Natural killer cell (primary cell): ENCODE measurements at places on chromosomes 1 and 21.

DNA sequence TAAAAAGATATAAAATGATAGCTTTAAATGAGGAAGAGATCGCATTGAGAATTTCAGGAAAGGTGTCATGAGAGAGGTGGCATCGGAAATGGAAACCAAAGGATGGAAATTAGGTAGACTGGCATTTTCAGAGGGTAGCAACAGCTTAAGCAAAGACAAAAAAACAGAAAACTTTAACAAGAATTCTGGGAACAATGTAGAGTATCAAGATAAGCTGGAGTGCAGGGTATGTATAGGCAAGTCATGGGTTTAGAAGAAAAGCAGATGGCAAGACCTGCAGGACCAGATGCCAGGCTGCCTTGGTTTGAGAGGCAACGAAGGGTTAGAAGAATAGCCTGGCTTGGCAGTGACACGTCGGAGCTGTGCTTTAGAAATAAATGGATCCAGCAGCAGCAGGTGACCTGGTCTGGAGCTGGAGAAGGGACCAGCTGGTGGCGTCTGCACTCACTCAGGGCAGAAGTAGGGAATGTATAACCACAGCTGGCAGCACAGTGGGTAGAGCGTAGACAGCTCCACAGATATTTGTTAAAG, 149.4 kb upstream of the TIAM1 start:
- no peak for DNase-seq

DNA sequence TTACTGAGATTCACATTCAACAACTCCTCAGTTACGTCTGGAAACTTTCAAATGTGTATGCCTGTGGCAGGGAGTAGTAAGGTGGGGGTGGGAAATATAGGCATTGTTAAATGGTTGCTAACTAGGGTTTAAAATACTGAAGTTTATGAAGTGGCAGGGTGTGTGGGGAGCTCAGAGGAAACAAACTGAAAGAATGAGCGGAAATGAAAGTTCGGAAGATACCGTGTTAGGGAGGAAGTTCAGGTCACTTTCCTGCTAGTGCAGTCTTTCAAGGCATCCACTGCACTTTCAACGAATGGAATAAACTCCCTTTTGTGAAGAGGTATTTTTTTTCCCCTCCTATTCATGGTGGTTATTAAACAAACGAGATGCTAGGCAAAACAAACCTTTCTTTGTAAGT, 19.7 kb downstream of the SYNJ1 start:
- DNase-seq: no peak

- peak; percentile 82 for DNase-seq
Measured at GRCh38 chr1:110674337-110675059, at the start of gene KCNA3. KCNA3 (minus strand) TSS chr1:110674940; CDS start chr1:110674809, 131 bp downstream.

GRCh38 chr1:67134695-67135094, at the start of gene C1orf141:
C1orf141 (minus strand) TSS chr1:67134970; CDS start chr1:67127240, 7,730 bp downstream.
- peak; percentile 53 for DNase-seq

GRCh38 chr1:56838759-56839158, 15.8 kb upstream of the C8A start:
- DNase-seq: no peak

GRCh38 chr1:92961131-92961895, at the start of gene DIPK1A:
DIPK1A (minus strand) TSS chr1:92961462; CDS start chr1:92961429, 33 bp downstream.
- peak; percentile 78 for DNase-seq

DNA sequence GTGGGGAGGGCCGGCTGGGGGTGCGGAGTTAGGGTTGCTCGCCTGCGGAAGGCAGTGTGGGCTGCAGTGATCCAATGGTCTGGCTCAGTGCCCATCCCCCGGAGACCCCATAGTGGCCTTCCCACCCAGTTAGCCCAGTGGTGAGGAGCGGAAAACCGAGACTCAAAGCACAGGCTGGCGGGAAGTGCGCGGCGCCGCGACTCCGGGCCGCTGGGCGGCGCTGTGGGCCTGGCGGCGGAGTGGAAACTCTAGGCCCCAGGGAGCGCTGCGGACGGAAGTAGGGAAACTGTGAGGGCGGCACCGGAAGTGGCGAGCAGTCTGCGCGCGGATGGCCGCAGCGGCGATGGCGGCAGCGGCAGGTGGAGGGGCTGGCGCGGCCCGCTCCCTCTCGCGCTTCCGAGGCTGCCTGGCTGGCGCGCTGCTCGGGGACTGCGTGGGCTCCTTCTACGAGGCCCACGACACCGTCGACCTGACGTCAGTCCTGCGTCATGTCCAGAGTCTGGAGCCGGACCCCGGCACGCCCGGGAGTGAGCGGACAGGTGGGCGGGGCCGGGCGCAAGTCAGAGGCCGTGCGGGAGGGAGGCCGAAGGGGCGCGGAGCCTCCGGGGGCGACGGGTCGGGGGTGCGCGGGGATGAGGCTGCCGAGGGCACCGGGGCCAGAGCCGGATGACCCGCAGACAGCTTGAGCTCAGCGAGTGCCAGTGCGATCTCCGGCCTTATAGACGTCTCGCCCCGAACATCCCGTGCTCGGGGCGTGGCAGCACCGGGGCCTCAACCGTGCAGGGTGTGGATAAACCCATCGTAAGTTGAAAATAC, at the start of gene ADPRS:
Gene ADPRS (plus strand): TSS at position 316 of the 816 bp plus-strand sequence. CDS start 13 bp downstream, at position 329.
- DNase-seq: peak; percentile 96

DNA sequence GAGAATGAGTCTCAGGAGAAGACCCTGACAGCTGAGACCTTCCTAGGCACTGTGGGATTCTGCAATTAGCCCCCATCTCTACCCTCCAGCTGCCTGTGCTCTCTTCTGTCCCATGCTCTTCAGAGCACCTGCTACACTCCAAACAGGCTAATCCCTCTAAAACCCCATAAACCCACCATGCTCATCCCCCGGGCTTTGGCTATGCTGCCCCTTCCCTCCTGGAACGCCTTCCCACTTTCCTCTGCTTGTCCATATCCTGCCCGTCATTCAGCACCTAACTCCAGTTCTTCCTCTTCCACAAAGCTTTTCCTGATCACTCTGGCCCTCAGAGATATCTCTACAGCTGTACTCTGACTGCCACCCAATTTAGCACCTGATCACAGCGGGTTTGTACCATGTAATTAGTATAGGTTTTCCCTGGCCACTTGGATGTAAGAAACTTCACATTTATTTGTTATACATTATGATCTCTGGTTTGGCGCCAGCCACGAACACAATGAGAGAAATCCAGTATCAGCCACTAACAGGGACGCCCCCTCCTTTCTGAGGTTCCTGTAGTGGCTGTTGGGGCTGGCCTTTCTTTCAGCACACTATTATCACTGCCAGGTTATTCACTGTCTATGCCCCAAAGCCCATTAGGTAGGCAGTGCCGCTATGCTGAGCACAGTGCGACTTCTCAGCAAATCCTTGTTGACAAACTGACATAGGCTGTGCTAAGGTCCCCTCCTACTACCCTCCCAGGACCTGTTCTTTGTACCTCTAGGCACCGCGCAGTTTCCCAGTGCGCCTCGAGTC, 45.1 kb downstream of the CDC7 start:
- DNase-seq: no peak

- no peak for DNase-seq
Measured at GRCh38 chr1:56940039-56940438, 25.8 kb downstream of the C8B start.

DNA sequence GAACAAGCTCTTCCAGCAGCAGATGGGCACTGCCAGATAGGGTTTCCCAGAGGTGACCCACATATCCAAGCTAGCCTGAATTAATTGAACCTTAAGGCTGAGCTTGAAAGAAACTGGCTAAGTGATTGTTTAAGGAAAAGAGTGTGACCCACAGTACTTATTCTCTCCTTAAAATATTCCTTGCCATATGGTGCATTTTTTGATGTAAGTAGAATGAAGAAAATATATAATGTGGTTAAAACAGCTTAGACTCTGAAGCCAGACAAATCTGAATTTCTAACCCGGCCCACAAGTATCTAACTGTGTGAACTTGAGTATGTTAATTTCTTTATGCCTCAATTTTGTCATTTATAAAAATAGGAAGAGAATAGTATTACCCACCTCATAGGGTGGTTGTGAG, 4.9 kb downstream of the PPP1R8 start:
- DNase-seq: no peak

GRCh38 chr1:40860706-40861223, 1.4 kb downstream of the CITED4 start:
- DNase-seq: peak; percentile 19
